ENCODE measurements at places on chromosomes 6 and 20. TPM values are rescaled to one million over a fixed set of nuclear protein-coding genes. Genes with fewer than 3 reads are reported as not detected.

The SLC22A7 gene
- not detected for total RNA-seq

The FGD2 gene
- total RNA-seq, result not detected

The SLC17A2 gene
- not detected for total RNA-seq

The SLC24A3 gene
- total RNA-seq, result 0.77 TPM

The ANGPT4 gene
- total RNA-seq, result under 0.01 TPM

The C4A gene
- 5.1 TPM for total RNA-seq
